ENCODE measurements at places on chromosomes 5 and 9.

DNA sequence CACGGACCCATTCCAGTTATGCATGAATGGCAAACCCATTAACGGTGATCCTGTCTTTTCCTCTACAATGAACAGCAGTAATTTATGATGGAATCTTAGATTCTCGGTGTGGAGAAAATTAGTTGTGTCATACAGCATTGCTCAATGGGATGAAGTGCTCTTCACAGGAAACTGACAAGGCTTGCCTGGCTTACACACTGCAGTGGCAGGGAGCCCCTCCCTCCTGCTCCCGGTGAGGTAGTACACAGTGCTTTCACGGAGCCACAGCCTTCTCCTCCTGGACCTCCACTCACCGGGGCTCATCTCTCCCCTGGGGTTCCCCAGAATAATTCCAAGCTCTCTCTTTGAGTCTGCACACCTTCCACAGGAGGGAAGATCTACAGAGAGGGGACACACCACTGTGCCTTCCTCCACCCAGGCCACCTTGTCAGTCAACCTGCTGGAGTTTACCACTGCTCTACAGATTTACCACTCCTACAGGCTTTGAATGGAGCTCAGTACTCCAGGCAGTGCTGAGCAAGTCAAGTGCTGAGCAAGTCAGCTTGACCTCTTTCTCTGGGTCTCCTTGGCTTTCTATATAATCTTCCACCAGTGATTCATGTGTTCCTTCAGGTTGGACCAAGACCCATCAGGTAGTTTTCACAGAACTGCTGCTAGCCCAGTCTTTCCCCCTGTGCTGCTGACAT is 59.1 kb upstream of the TBC1D2 start:
- DNase-seq = no peak

GRCh38 chr5:101364469-101364868 is 461.4 kb upstream of the ST8SIA4 start:
- DNase-seq = no peak

- no peak for DNase-seq
Observed at GRCh38 chr5:145978708-145979107, 42.3 kb downstream of the SH3RF2 start.

- no peak for DNase-seq
Observed at GRCh38 chr9:129125478-129125877, 14.3 kb downstream of the PTPA start.

DNA sequence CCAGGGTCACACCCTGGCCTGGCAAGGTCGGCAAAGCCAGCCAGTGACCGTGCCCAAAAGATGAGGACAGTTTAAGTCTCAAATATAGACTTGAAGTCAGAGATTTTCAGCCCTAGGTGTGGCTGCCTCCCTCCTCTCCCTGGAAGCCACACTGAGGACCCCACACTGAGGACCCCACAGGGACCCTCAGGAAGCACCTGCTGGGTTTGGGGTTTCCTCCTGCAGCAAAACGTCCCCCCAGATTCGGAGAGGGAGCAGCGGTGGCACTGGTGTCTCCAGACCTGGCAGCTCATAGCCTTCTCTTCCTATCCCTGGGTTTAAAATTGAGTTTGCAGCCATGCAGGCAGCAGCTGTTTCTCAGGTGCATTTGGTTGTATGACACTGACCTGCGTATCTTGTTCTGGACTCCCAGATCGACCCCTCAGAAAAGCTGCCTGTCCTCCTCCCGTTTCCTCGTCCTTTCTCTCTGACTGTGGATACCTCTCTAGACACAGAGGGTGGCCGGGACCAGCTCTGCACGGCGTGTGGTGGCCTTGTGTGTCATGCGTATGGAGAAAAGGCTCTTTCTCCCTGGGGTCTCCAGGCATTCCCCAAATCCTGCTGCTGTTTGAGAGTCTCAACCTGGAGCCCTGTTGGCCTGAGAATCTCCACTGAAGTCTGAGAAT is 36.6 kb downstream of the MRPL36 start:
- no peak for DNase-seq

DNA sequence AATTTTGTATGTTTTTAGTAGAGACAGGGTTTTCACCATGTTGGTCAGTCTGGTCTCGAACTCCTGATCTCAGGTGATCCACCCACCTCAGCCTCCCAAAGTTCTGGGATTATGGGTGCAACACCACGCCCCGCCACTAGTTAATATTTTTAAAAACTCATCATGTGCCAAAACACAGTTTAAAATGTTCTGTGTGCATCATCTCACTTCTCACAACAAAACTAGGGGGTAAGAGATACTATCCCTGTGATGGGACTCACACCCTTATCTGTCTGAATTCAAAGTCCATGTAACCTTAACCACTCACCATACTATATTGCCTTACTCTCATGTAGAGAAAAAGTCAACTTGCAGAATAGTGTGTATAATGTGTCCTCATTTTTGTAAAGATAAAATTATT is 2.6 kb downstream of the PKD2L2 start:
- DNase-seq = no peak

GRCh38 chr9:32647671-32648070 is 12.2 kb upstream of the TAF1L start:
- no peak for DNase-seq

DNA sequence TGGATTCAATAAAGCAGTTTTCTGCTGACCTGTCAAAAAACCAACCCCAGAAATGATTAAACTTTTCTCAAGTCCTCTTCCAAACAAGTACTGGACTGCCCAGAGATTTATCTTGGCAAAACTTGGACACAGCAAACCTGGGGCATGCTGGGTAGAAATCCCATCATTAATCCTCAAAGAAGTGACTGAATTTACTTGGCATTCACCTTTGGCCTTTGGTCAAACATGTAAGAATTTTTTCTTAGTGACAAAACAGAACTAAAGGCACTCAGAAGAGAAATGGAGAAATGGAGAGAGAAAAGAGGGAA is 248.6 kb upstream of the NREP start:
- no peak for DNase-seq

GRCh38 chr9:70557661-70558369 is 143.4 kb upstream of the KLF9 start:
- no peak for DNase-seq

- DNase-seq = no peak
Observed at GRCh38 chr5:131932235-131932634, 13.2 kb downstream of the MEIKIN start.

DNA sequence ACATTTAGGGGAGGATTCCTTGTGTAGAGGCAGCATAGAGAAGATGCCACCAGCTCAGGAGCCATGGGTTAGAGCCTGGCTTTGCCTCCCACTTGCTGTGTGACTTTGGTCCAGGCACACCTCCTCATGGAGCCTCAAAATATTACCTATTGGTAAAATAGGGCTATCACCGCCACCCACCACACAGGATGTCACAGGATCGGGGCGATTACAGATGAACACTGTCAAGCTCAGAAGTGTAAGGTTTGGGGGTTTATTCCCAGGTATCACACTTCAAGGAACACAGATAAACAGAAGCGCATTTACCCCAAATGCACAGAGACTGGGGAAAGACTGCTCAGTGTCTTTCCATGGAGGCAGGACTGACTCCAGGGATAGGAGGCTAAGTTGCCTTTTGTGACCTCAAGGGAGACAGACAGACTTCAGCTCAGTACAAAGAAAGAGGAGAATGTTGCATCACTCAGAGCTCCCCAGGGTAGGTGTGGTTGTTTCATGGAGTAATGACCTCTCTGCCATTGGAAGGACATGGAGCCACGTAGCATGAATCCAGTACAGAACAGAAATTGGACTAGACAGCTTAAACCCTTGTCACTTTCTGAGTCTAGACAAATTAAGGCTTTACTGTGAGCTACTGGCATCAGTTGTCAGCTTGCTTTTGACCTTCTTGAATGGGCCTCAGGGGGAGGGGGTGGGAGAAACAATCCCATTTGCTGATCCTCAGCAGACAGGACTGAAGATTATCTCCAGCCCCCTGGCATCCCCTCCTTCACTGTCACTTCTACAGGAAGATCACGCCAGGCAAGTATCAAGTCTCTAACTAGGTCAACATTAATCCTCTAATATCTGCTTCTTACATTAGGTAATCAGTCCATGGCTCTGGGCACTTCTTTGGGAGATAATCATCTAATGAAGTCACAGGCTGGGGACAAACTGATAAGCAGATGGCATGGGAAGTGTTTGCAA is 6.5 kb downstream of the TRAF1 start:
- no peak for DNase-seq

DNA sequence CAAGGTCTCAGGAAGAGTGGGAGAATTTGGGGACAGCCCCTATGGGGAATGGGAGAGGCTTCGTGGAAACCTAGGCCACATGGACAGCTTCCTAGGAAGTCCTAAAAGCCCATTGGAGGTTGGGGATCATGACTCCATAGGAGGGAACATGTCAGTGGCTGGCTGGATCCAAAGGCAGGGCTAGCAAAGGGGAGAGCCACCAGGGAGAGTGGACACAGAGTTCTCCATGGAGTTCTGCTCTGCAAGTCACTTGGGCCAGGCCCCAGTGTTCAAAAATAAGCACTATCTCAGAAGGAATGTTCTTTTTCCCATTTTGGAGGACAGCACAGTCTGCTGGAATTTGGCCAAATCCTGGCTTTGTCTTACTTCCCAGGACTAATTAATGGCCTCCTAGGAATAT is 140.6 kb upstream of the RAD23B start:
- DNase-seq = no peak

DNA sequence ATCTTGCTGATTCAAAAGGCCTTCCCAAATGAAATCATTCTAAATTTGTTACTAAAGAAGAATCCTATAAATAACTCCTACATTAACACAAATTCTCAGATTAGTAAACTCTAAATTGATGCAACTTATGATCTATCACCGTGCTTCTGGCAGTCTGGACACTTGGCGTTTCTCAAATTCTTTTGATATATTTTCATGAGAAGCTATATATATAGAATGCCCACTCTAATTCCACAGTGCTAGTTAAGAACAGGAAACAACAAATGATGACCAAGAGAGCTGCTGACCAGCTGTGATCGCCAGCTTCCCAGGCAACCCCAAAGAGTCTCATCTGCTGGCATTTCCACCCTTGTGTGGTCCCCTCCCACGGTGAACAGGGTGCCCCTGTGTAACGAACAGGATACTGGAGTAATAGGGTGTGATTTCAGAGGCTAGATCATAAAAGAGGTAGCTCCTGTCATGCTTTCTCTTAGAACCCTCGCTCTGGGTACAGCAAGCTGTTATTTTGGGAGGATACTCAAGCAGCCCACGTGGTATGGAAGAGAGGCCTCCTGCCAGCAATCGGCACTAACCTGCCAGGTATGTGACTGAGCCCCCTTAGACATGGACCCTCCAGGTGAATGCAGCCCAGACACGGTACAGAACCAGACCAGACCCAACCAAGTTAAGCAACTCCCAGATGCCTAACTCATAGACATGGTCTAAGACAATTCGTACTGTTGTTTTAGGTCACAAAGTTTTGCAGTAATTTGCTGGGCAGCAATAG is 64.7 kb downstream of the CDC14B start:
- no peak for DNase-seq

- DNase-seq = no peak
Observed at GRCh38 chr5:73820326-73820725, 194.3 kb downstream of the ARHGEF28 start.

- no peak for DNase-seq
Observed at GRCh38 chr5:111552896-111553295, 40.6 kb upstream of the STARD4 start.

- no peak for DNase-seq
Observed at GRCh38 chr9:129113645-129114304, 2.6 kb downstream of the PTPA start.

- DNase-seq = no peak
Observed at GRCh38 chr5:10892147-10892910, 131.3 kb upstream of the DAP start.

GRCh38 chr9:92295240-92295790 is 1.8 kb upstream of the IARS1 start:
- no peak for DNase-seq

DNA sequence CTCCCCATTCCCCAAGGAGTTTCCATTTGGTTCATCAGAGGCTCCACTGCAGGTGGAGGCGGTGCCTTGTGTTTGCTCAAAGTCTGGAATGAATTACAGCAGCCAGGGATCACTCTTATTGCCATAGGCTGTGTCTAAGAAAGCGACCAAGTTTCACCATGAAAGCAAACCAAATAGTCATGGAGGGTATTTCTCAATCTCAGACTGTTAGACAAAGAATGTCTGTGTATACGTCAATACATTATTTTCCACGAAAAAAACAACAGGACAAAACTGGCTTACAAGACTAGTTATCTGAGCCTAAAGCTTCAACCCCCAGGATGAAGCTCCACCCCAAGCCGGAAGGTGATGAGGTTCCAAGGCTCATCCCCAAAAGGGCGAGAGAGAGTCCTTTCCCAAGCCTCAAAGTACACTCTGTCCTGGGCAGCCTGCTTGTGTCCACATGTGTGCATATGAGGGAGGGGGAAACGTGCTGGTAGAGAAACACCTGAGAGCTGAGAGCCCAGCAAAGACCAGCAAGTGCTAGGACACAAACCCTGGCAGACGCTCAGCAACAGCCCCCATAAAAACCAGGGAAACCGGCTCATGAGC is 4.3 kb downstream of the B4GALT1 start:
- no peak for DNase-seq

- DNase-seq = no peak
Observed at GRCh38 chr5:107444300-107444699, 226.4 kb downstream of the EFNA5 start.

GRCh38 chr5:616484-617039 is 4.4 kb downstream of the CEP72 start:
- DNase-seq = no peak

GRCh38 chr9:134682026-134682425 is 40.4 kb downstream of the COL5A1 start:
- DNase-seq = no peak

- no peak for DNase-seq
Observed at GRCh38 chr5:32975656-32976375, 264.7 kb downstream of the NPR3 start.

GRCh38 chr9:131620764-131621520 is 75.6 kb downstream of the PRRT1B start:
- no peak for DNase-seq

DNA sequence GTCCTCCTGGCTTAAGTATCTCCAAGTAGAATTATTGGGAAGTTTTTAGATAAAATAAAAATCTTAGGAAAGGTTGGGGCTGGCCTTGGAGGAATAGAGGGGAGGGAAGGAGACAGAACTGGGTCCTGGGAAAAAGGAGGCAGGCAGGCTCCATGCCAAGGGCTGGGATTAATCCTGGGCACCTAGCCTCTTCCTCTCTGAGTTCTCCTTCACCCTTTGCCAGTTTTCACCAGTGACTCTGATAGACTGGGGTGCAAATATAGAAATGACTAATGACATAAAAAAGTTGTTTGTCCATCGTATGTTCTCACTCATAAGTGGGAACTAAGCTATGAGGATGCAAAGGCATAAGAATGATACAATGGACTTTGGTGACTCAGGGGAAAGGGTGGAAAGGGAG is 81.9 kb downstream of the RMI1 start:
- DNase-seq = no peak

GRCh38 chr5:112063856-112064255 is 306.9 kb upstream of the NREP start:
- DNase-seq = no peak

GRCh38 chr5:37717613-37718431 is 122.0 kb downstream of the GDNF start:
- peak; percentile 86 for DNase-seq

Measured in NCI-H146 (cell line).